ENCODE measurements at places on chromosomes 1 and 21. TPM values are rescaled to one million over a fixed set of nuclear protein-coding genes. Genes with fewer than 3 reads are reported as not detected.

SPRR2E gene
- total RNA-seq = not detected

GRCh38 chr1:226476066-226476465, 68.2 kb upstream of the PARP1 start:
- DNase-seq = no peak

- no peak for DNase-seq
These were observed 997 bp downstream of the CASZ1 start for GRCh38 chr1:10795276-10796021.

DNA sequence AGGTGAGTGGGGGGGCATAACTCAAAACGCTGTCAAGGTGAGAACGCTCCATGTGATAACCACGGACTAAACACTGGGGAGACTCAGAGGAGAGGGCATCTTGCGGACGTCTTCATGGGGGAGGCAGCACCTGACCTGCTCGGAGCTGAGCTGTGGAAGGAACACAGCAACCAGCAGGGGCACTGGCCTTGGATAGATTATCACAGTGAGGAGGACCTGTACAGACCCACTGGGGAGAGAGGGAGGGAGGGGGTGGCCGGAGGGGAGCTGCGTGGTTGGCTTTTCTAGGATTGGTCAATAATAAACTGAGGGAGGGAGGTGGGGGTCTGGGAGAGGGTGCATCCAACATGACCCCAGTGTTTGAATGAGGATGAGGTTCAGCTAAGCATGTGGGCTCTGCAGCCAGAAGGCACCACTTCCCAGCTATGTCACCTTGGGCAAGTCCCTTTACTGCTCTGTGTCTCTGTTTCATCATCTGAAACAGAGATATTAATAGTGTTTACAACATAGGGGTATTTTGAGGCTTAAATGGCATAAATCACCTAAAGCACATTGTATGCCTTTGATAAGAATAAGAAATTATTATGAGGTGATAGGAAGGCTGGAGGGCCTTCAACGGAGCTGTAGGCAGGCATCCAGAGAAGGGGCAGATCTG, 123.3 kb downstream of the GRIK3 start:
- no peak for DNase-seq

DNA sequence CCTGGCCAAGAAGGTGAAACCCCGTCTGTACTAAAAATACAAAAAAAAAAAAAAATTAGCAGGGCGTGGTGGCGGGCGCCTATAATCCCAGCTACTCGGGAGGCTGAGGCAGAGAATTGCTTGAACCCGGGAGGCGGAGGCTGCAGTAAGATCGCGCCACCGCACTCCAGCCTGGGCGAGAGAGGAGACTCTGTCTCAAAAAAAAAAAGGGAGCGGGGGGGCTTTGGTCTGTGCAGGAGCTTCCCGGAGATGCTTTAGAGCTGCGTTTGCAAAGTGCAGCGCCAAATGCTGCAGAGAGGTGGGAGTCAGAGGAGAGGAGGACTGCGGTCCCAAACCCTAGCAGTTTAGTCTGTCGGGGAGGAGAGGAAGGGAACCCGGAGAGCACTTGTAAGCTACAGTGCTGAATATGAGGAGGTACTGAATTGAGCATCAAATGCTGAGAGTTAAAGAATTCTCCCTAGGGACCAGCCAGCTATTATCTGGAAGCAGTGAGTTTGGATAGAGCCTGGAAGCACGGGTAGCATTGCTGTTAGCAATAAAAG, 569 bp downstream of the FALEC start:
- peak; percentile 73 for DNase-seq

DNA sequence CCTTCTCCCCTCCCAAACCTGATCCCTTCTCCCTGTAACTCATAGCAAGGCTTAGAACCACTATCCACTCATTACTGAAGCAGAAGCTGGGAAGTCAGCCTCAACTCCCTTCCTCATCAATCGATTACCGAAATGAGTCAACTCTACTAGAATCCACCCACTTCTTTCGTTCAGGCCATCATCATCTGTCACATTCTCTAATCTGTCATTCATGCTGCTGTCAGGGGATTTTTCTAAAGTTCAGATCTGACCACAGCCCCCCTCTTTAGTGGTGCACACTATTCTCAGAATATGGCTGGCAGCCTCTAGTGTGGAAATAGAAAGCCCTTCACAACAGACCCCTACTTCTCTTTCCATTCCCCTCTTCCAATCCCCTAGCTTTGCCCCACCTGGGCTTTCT, 5.1 kb downstream of the NT5C1A start:
- peak; percentile 78 for DNase-seq

Measured in activated CD4-positive, alpha-beta T cell treated with anti-CD3 and anti-CD28 coated beads, Interleukin-2, amount 10 ng/mL, durations not matched to agents 24 days and 14 days (primary cell).